ENCODE measurements at places on chromosomes 11 and 22. TPM values are rescaled to one million over a fixed set of nuclear protein-coding genes. Genes with fewer than 3 reads are reported as not detected.

Gene NCAM1
- 14.2 TPM for total RNA-seq

Gene F2
- not detected for total RNA-seq

Gene MICALL1
- 23.2 TPM for total RNA-seq

Gene SYT9
- 0.05 TPM for total RNA-seq

Gene APOL6
- 20.5 TPM for total RNA-seq

Gene KCNJ5
- not detected for total RNA-seq

Gene GPHA2
- total RNA-seq, result not detected

Gene MFRP
- total RNA-seq, result not detected

Gene APOA4
- not detected for total RNA-seq

Gene HEPN1
- total RNA-seq, result 0.09 TPM

Gene RPUSD4
- 24.6 TPM for total RNA-seq

Gene BARX2
- not detected for total RNA-seq

Gene BRD1
- 35.7 TPM for total RNA-seq

Gene TRIM48
- total RNA-seq, result not detected

Gene HTR3A
- total RNA-seq, result not detected

Gene RIBC2
- total RNA-seq, result 0.30 TPM

Gene LRRC74B
- under 0.01 TPM for total RNA-seq

Gene ABCG4
- total RNA-seq, result 0.32 TPM

Gene TMA7B
- total RNA-seq, result not detected

Gene MUS81
- total RNA-seq, result 44.8 TPM

Gene TMEM132A
- total RNA-seq, result 163 TPM

Gene CNTF
- total RNA-seq, result 3.1 TPM

Gene GDPD4
- 0.69 TPM for total RNA-seq

Gene DTX4
- total RNA-seq, result 1.8 TPM

Gene MYO7A
- total RNA-seq, result 0.18 TPM

Gene OR51B2
- total RNA-seq, result not detected

Gene ARHGEF12
- 86.1 TPM for total RNA-seq

Gene MAJIN
- total RNA-seq, result under 0.01 TPM

Gene OR6Q1
- total RNA-seq, result not detected

Gene FAM180B
- not detected for total RNA-seq

Gene SORL1
- total RNA-seq, result 27.6 TPM

Gene SLC22A6
- total RNA-seq, result not detected

Gene MMP11
- total RNA-seq, result 15.4 TPM

Gene LYVE1
- not detected for total RNA-seq

Gene GRIA4
- total RNA-seq, result not detected

Gene CDKN1C
- 4.8 TPM for total RNA-seq

Gene FZD4
- 6.0 TPM for total RNA-seq

Gene LRRC51
- total RNA-seq, result 4.3 TPM

Gene ABCC8
- total RNA-seq, result not detected

Gene OR10A2
- not detected for total RNA-seq

Gene LIPT2
- 1.4 TPM for total RNA-seq
